CD4-positive, alpha-beta T cell treated with Interleukin-17A for 4 hours (primary cell): ENCODE measurements at places on chromosomes 7 and 10.

GRCh38 chr7:134891696-134892678 lies 94.3 kb upstream of the AGBL3 start:
- no peak for DNase-seq

DNA sequence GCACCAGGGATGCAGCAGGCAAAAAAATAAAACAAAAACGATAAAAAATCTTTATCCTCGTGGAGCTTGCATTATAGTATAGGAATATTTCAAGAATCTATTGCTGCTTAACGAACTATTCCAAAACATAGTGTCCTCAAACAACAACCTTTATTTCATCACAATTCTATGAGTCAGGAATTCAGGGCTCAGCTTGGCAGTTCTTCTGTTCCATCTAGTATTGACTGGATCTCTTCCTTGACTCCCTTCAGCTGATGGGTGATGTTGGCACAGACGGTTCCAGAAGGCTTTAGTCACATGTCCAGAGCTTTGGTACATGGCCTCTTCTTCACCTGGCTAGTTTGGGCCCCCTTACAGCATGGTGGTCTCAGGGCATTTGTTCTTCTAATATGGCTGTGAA lies 88.0 kb downstream of the RTKN2 start:
- no peak for DNase-seq

- DNase-seq = no peak
Observed at GRCh38 chr10:74786126-74786525, 40.3 kb upstream of the KAT6B start.

- DNase-seq = no peak
Observed at GRCh38 chr10:86364491-86365345, 1.9 kb downstream of the GRID1 start.

- DNase-seq = peak; percentile 77
Observed at GRCh38 chr7:74617180-74617744, 40.3 kb upstream of the GTF2I start.

GRCh38 chr10:98316170-98316569 lies 48.2 kb upstream of the LOXL4 start:
- DNase-seq = no peak
